ENCODE measurements at places on chromosomes 2 and 18.

DNA sequence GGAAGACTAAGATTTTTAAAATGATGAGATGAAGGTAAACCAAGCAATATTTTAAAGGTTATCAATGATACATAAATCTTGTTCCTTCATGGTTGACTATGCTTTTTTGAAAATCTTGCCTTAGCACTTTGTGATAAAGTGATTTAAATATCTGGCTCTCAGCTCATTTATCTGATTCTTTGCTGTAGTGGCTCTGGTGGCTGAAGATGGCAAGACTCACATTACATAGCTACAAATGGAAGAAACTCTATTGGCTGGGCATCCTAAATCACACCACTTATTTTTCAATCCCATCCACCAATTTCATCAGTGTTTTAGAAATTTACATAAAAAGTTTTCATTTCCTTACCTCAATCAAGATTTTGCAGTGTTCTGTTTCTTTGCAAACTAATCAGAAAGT is 16.6 kb upstream of the APCDD1 start:
- no peak for DNase-seq

DNA sequence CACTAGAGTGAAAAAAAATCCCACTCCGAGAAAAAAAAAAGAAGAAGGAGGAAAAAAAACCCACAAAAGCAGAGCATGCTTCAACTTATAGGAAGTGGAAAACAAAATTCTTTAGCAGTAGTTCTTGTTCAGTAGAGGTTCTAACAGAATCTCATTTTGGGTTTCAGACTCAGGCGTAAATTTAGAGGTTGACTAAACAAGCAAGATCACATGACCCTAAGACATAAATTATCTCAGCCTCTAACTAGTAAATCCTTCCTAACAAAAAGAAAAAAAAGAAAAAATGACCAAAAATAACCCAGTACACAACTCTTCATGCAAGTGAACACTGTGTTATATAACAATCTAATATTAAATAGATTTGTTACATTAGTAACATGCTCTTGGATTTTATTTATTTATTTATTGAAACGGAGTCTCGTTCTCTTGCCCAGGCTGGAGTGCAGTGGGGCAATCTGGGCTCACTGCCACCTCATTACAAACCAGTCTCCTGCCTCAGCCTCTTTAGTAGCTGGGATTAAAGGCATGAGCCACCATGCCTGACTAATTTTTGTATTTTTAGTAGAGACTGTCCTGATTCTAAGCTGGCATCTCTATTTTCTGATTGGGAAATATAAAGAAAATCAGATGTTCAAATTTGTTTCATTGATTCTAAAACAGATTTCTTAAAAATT is 35.4 kb downstream of the PPP4R3B start:
- no peak for DNase-seq

- no peak for DNase-seq
Measured at GRCh38 chr2:63642946-63643345, 54.2 kb downstream of the MDH1 start.

- peak; percentile 64 for DNase-seq
Measured at GRCh38 chr2:71646028-71646427, 192.7 kb downstream of the DYSF start.

- DNase-seq = no peak
Measured at GRCh38 chr2:162838136-162838497, 450 bp downstream of the KCNH7 start.

- DNase-seq = peak; percentile 43
Measured at GRCh38 chr2:64652231-64653108, 1.2 kb downstream of the SERTAD2 start.
